Activated naive CD4-positive, alpha-beta T cell treated with Interleukin-2 at 50 U/mL for 16 hours (primary cell): ENCODE measurements at places on chromosomes 3 and 15.

GRCh38 chr15:80138961-80139360 lies 13.8 kb upstream of the FAH start:
- DNase-seq, result no peak

GRCh38 chr15:90035095-90035839 lies 34.1 kb downstream of the ZNF710 start:
- DNase-seq, result no peak

DNA sequence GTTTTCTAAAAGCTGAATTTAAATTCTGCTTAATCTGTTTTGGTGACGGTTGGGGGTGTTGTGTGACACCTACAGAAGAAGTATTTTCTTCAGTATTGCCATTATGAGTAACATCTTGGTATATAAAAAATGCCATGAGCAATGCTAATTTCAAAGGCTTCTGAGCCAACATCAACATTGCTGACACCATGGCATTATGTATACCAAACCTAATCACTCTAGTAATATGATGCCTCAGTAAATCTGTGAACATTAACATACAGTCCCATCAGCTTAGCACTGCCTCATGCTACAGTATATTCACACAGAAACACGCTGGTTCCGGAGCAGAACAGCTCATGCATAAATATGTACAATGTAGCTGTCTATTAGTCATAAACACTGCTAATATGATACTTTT lies 75.8 kb downstream of the ZPLD1 start:
- DNase-seq, result no peak

DNA sequence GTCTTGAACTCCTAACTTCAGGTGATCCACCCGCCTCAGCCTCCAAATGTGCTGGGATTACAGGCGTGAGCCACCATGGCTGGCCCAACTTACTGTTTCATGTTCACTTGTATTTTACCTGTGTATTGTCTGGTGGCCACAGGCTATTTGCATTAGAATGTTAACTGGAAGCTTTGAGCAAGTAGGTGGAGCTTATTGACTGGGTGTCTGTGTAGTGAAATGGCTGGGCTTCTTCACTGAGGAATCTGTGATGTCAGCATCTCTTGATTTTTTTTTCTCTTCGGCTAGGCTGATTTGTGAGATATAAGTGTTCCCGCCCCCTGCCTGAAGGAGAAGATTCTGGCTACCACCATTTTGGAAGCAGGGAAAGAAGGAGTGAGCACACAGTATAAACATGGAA lies 237.8 kb upstream of the PEX5L start:
- no peak for DNase-seq

GRCh38 chr3:152874896-152875749 lies 40.2 kb downstream of the P2RY1 start:
- no peak for DNase-seq

- DNase-seq, result no peak
These were observed 21.3 kb downstream of the SLC35A5 start for GRCh38 chr3:112583105-112583504.

DNA sequence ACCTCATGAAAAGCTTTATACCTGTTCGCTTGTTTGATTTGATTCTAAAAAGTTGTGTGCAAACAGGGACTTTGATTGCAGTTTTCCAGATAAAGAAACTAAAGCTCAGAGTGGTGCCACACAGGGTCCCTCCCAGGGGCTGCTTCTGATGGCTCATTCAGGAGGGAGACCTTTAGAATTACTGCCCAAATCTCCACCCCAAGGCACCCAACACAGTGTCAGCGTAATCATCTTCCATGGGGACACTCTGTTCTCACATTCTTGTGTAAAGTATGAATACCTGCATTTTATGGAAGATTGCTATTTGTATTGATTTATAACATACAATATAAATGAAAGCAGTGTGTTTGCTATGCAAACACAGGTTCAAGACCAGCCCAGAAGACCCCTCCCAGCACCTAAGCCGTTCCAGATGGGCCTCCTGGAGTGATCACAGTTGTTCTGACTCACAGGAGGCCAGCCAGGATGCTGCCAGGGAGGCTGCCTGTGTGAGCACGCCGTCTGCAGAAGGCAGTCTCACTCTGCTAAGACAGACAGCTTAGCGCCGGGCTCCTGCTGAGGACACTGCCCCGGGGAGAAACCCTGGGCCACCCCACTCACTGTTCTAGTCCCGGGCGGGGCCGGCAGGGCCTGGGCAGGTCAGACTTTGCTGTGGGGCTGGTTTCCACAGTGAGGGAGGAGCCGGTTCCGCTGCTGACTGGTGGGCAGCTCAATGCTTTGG lies 185.6 kb downstream of the FAM43A start:
- DNase-seq, result no peak

DNA sequence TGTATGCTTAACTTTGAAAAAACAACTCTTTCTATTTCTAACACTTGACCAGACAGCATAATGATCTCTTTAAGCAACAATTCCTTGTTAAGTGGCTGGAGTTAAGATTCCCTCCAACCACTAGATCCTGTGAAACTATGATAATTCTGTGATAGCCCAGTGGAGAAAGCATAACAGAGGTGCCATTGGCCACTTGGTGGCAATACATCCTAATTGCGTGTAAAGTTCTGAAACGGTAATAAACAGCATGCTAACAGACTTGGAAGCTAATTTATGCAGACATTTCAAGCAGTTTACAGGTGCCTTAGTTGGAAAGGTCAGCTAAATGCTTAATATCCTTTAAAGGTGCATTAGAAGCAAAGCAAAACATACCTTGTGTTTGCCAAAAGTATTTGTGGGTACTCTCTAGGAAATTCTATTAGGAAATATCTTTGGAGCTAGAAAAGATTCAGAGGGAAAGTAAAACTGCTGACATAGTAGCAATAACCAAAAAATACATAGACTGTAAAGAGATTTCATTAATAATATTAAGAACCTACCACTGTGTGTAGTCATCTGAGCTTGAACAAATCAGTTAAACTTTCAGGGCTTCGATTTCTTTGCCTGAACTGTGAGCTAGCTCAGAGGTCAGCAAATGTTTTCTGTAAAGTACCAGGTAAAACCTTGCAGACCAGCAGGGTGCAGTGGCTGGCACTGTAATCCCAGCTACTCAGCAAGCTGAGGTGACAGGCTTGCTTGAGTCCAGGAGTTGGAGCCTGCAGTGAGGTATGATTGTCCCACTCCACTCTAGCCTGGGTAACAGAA lies 19.0 kb upstream of the CSTA start:
- DNase-seq, result no peak

GRCh38 chr3:42190701-42191442 lies 75.1 kb downstream of the CCK start:
- DNase-seq, result peak; percentile 65

GRCh38 chr3:100606894-100607512 lies 2.4 kb upstream of the ADGRG7 start:
- DNase-seq, result no peak

DNA sequence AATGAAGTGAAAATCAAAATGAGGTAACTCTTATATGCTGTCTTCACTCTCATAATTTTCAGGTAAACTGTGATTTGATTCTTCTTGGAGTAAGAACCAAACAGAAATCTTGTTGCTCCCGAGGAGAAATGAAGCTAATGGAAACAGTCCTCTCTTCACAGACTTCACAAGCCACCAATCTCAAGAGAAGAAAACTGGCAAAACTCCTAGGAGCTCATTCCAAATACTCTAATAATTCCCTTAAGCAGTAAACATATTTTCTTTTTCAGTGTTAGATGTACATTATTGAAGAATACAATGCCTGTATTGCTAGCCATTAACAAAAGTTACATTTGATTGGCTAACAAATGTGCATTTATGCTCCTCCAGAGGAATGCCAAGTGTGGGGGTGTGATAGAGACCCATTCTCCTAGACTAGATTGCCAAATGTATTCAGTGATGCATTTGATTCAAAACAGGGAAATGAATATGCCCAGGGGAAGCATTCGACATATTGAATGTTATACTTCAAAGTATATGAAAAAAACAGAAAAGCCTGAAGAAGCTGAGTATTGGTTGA lies 11.8 kb upstream of the RIOX2 start:
- no peak for DNase-seq

GRCh38 chr3:113277941-113278598 lies 66.7 kb downstream of the BOC start:
- DNase-seq, result no peak

DNA sequence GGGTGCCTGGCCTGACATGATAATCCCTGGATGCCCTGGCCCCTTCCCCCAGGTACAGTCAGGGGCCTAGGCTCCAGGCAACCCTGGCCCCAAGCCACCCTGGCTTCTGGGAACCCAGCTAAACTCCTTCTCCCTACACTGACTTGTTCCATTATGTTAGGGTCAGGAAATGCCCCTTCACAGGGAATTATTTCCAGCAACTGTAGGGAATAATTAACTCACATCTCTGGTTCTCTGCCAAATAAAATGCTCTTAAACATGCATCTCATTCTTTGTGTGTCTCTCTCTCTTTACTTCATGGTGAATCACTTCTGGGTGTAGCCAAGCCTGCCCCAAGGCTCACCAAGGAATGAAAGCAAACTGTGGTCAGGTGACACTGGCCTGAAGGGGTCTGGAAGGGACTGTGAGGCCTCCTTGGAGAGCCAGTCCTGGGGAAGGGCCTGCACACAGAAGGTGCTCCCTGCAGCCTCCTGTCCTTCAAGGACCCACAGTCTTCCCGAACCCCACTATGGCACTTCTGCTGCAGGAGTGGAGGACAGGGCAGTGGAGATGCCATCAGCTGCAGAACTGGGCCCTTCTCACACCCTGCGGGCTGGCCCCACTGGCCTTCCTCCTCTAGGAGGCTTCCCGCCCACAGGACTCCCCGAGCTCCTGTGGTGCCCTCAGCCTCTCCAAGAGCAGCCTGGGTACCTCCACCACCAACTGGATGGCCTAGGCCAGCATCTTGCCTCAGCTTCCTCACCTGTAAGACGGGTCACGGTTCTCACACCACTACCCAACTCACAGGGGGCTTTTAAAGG lies 17.6 kb downstream of the TKT start:
- no peak for DNase-seq

DNA sequence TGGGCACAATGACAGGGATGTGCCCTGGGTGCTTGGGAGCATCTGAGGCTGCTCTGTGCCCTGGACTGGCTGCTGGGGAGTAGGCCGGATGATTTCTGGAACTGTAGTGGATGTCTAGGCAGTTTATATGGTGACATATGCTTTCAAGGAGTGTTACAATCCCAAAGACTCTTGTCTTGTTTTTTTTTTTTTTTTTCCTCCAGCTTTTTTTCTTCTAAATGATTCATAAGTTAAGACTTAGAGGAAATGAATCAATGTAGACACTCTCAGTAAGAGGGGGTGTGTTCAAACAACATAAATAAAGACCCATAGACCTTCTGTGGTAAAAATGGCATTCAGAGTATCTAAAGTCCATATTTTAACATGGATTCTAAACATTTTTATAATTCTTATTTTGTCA lies 706.1 kb upstream of the GOLIM4 start:
- DNase-seq, result no peak

- DNase-seq, result no peak
These were observed 189.7 kb downstream of the TLE3 start for GRCh38 chr15:69908060-69908459.

DNA sequence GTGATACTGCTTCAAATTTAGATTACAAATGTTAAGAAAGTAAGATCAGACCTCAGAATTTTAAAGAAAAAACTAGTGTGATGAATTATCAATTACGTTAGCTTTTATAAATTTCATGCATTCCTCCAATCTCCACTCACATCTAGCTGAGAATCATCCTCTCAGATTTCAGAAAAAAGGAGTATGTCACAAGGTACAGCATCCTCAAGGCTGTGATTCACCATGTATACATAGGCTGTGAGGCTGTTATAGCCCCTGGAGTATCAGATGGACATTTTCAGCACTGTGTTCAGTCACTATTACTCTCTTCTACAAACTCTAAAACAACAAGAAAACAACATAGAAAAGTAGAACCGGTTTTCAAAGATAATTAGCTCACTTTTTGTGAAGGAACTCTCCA lies 214.4 kb downstream of the PCCB start:
- no peak for DNase-seq

- no peak for DNase-seq
These were observed 30.1 kb downstream of the PLA2G4D start for GRCh38 chr15:42064271-42064670.

DNA sequence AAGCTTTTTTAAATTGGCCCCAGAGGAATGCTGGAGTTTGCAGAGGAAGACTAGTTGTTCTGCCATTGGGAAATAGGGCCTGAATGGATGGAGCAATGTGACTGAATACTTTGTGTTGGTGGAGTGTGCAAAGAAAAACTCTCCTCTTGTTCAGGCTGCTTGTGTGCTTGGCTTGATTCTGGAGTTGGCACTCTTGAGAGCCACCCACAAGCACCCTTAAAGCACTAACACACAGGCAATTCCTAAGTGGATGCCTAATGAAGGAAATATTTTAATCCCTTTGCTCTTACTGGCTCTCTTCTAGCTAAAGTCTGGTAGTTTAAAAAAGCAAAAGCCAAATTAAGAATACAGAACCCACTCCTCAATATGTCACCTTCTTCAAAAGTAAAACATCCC lies 304.4 kb upstream of the C2CD4B start:
- DNase-seq, result no peak

- DNase-seq, result no peak
These were observed 163.5 kb downstream of the IMPG2 start for GRCh38 chr3:101156787-101157345.

- no peak for DNase-seq
These were observed 15.4 kb downstream of the TMOD3 start for GRCh38 chr15:51844747-51845426.
